Upper lobe of right lung (tissue), 1 donor: ENCODE measurements at places on chromosomes 2 and 18. TPM values are rescaled to one million over a fixed set of nuclear protein-coding genes. Genes with fewer than 3 reads are reported as not detected.
A peak's percentile ranks its signal among the peaks of the same experiment; 100 is the strongest.

SAG gene
- not detected for total RNA-seq

GRCh38 chr2:32946314-32947075 lies at the start of gene LTBP1:
Gene LTBP1 (plus strand): TSS chr2:32946953. CDS start chr2:32947325, 372 bp downstream.
- peak; percentile 78 for DNase-seq

DNA sequence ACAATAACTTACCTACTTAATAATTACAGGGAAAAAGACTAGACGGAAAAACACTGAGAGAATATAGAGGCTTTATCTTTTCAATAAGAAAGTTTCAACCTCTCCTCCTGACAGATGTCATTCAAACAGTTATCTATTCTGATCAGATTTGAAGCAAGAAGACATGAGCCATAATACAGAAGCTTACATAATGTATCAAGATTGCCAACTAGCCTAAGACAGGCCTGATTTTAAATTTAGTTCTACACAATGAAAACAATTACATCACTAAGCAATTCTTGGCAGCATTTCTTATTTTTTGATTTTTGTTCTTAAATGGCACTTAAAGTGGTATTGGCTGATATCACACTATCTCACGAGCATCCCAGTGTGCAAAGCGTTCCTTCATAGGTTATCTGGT lies 41.6 kb downstream of the GPR155 start:
- no peak for DNase-seq

GRCh38 chr2:156736950-156737349 lies 300.8 kb downstream of the GPD2 start:
- DNase-seq, result no peak

- DNase-seq, result no peak
Observed at GRCh38 chr2:11835403-11835802, 89.0 kb downstream of the LPIN1 start.

GRCh38 chr2:39247512-39248043 lies 3.8 kb upstream of the CDKL4 start:
- no peak for DNase-seq
